Trophoblast cell (in vitro differentiated cells and primary cell): ENCODE measurements at places on chromosomes 3 and 15.

GRCh38 chr3:42829083-42829627, 19.9 kb downstream of the ACKR2 start:
- DNase-seq: peak; percentile 95

GRCh38 chr3:56197259-56197965, 270.9 kb downstream of the ERC2 start:
- no peak for DNase-seq

GRCh38 chr3:150800722-150801121, 37.8 kb upstream of the SIAH2 start:
- no peak for DNase-seq

DNA sequence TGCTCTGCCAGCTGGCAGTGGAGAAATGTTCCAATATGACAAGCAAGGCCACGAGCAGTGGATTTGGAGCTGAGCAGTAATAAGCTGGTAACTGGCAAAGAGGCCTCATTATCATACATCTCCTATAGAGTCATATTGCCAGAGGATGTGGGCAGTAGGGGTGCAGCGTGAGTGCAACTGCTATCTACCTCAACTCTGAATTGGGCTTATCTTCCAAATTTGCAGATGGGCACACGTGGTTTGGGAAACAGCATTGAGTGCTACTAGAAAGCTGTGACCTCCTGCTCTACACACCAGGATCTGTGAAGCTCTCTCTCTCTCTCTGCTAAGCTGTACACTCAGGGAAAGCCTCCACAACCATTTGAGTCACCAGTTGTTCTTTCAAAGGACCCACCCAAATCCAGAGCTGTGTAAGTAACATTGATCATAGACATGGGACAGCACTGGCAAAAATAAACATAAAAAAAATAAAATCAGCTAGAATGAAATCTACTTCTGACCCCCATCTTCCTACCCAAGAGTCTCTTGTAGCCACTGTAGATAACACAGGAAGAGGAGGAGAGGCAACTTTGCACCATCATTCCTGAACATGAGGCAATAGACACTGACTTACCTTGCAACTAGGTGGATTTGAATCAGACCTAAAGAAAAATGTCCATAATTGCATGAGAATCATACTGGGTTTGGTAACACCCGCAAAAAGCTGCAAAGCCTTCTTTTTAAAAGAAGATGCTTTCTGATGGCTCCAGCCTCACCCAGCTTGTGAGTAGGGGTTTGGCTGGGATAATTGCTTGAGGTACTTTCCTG, 82.9 kb upstream of the THBS1 start:
- peak; percentile 76 for DNase-seq

DNA sequence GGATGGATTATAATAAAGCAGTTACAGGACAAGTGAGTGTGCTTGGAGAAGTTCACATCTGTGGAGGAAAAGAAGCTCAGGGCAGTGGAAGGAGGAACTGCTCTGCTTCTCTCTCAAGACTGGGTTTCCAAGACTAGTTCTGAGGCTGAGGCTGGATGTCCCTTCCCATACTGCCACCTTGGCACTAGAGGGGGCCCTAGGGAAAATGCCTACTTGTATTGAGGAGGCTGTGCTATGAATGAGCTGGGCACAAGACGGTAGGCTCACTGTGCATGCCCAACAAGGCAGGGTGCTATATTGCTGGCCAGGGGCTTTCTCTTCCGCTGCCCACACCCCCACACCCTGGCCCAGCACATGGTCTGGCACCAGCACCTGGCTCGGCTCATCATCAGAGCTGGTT, 65.2 kb downstream of the SLCO2A1 start:
- DNase-seq: no peak

- no peak for DNase-seq
These were observed 1.1 kb upstream of the FBLN2 start for GRCh38 chr3:13547591-13548371.

DNA sequence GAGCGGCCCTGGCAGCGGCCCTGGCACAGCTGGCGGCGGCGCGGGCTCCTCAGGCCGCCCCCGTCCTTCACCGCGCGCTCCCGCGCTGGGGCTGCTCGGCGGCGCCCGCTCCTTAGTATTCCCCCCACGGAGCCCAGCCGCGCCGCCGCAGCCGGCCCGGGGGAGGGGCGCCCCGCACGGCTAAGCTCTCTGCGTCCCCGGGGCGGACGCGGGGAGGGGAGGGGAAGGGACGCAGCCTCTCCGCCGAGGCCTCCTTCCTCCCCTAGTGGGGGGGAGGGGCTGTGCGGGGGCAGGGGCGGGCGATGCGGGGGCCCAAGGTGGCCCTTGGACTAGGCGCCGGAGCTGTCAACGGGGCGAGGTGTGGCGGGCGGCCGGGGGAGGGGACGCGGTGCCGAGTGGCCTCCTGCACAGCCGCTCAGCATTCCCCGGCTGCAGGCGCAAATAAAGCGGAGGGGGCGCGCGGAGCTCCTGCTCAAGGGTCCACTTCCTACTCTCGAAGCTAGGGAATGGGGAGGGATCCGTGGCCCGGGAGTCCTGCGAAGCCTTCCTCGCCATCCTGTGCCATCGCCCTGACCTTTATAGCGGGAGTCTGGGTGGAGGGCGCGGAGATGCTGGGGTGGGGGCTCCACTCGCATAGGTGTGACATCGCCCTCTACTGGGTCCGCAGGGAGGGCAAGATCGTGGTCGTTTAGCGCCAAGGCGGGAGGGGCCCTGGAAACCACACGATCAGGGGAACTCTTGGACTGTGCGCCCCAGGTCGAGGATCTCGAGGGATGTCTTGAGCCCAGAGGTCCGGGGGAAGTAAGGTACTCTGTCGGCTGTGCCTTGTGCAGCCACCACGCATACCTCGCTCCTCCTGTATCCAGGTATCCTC, 22.2 kb downstream of the EPHB3 start:
- DNase-seq: no peak

DNA sequence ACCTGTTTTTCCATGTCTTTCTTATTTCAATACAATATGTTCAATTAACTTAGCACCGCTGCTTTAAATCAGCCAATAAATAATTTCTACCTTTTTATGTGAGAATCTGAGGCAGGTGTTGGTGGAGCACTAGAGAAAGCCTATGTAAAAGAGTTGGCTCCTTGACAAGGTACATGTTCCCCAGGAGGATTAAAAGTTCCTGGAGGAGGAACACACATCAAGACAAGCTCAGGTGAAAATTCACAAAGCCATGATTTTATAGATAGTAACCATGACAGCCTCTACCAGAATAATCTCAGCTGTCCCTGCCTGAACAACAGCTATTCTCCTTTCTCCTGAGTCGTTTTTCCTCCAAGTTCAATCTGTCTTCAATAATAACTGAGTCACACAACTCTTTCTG, 3.4 kb upstream of the ZBED2 start:
- DNase-seq: peak; percentile 30

GRCh38 chr15:90210593-90210992, 9.5 kb downstream of the SEMA4B start:
- DNase-seq: no peak

DNA sequence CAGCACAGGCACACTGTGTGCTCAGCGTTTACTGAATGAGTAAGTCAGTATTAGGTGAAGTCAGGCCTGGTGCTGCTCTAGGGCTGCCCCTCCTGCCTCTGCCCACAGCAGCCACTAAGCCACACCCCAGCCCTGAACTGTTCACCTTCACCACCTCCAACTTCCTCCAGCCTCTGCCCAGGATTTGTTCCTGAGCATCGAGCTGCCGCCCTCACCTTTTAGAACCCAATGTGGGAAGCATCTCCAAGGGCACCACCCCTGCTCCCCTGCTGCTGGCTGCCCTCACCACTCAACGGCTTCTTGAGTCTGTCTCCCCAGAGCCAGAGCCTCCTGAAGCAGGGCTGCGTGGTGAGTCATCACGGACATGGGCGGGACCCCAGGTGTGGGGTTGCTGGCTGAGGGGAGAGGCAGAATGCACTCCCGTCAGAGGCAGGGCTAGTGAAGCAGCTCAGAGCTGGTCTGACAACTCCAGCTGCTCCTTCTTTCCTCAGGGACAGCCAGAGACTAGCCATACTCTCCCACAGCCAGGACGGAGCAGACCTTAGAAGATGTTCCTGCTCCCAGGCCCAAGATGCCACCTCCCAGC, 5.8 kb downstream of the HYAL2 start:
- peak; percentile 63 for DNase-seq

- no peak for DNase-seq
These were observed 656.3 kb downstream of the ROBO1 start for GRCh38 chr3:79111375-79112052.

DNA sequence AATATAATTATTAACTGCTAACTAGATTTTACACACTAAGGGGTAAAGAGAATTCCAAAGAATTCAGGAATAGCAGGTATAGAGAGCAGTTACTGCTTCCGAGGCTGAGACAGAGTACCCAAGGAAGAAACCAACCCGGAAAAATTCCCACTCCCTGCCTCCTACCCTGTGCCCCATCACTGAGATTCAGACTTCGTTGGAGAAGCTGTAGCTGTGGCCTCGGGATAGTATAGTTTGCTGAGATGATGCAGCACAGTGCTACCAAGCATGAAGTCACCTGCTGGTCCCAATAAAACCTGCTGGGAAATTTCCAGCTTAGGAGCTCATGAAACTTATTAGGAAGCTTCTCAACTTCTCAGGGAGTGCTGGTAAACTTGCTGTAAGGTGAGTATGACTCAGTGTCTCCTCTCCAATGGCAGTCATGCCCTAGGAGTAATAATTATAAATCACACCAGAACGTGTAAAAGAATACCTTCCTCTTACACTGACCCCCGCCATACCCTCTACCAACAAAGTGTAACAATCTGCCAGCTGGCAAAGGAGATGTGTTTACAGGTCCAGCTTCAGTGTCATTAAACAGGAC, 215.2 kb upstream of the ROBO2 start:
- DNase-seq: no peak

- no peak for DNase-seq
These were observed 97.2 kb downstream of the MYO9A start for GRCh38 chr15:72020799-72021198.

GRCh38 chr3:139764069-139764905, 86.5 kb upstream of the NMNAT3 start:
- peak; percentile 57 for DNase-seq

GRCh38 chr3:62534326-62534725, 161.0 kb upstream of the FEZF2 start:
- no peak for DNase-seq

DNA sequence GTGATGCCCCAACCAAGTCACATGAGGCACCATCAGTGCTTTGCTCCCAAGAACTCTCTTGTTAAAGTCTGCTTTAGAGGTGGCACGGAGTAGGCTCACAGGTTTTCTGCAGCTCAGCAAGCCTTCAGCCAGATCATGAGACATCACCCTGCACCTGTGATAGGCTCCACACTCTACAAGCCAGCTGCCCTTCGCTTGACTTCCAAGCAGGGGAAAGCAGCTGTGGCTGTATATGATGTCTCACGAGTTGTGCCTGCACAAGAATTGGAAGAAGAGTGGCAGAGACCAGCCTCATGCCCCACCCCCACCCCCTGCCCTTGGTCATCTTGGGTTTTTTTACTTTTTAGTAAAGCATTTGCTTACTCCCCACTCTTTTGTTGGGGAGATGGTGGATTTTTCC, 22.5 kb downstream of the MRPS11 start:
- no peak for DNase-seq

- DNase-seq: peak; percentile 1
These were observed 175.5 kb downstream of the CFAP20DC start for GRCh38 chr3:58874248-58874741.

DNA sequence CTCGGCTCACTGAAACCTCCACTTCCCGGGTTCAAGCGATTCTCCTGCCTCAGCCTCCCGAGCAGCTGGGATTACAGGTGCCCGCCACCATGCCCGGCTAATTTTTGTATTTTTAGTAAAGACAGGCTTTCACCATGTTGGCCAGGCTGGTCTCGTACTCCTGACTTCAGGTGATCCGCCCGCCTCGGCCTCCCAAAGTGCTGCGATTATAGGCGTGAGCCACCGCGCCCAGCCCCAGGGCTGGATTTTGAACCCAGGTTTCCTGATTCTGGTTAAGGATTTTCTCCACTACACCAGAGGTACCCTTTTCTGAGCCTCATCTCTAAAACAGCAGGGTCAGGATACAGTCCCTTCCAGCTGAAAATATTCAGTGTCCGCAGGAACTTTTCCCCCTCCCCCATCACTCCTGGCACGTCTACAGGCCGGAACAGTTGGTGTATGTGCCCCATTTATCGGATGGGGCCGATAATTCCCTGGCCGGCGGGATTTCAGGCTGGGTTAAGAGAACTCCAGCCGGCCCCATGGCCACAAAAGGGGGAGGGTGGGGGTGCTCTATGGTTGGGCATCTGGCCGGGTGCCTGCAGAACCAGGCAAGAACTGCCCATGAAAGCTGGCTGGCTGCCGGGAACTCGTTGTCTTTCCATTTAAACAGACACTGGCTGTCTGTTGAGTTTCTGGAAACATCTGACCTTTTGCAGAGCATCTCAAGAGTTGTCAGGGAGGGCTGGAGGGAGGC, 26.8 kb upstream of the SEMA4B start:
- no peak for DNase-seq

DNA sequence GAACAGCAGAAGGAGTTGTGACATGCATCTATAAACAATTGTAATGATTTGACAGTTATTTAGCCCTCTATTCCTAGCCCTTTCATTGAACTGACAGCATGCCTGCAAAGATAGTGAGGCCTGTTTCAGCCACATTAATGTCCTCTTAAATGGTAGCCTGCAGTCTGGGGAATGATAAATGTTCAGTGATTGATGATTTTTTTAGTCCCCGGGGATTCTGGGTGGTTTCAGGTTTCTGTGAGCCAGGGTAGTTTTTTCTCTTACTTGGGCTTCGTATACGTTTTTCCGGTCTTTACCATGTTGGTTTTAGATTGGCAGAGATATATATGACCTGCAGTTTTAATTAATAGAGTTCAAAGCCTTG, 172.0 kb downstream of the TCF12 start:
- no peak for DNase-seq

DNA sequence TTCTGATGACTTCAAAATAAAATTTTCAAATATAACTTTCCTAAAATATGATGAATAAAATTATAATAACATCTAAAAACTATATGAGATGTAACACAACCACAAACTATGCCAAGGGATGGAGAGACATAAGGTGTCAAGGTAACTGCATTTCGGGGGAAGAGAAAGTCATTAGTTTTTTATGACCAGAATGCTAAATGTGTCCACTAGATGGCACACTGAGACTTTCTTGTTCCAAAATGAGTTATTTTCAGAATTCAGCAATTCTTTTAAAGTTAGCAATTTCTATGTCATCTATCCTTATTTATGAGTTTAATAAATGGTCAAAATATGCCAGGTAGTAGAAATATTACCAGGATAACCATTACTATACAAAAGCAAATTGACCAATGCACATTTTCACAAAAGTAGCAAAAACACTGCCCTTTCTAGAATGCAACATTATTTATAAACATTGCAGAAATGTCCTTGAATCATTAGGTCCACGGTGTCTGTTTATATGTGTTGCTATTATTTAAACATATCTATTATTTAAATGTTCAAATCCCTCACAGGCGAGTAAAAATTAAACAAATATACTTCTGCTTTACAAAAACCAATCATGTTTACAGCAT, 374.2 kb downstream of the PLCL2 start:
- peak; percentile 79 for DNase-seq

GRCh38 chr3:179546814-179547241, 15.9 kb upstream of the ACTL6A start:
- DNase-seq: peak; percentile 55
